ENCODE measurements at places on chromosomes 7 and 10.

- no peak for DNase-seq
Measured at GRCh38 chr7:148286150-148286549, 304.4 kb upstream of the C7orf33 start.

DNA sequence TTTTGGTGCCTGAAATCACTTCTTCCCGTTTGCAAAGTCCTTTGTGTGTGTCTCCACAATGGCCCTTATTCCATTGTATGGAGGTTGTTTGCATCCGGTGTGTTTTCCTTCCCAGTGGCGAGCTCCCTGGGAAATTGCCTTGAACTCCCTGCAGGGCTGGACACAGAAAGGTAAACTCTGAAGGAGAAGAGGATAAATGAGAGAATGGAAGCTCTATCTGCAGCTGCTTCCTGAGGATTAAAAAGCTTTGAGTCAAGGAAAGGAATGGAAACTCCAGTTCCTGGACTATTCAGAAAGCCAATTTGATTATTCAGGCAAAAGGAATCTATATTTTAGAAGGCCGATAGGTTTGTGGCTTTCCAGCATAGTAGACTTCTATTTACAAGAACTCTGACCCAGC is 4.4 kb upstream of the GRK5 start:
- no peak for DNase-seq

- DNase-seq, result no peak
Measured at GRCh38 chr10:98623176-98623575, 176.4 kb upstream of the HPS1 start.

- DNase-seq, result no peak
Measured at GRCh38 chr7:71752171-71752935, 620.4 kb downstream of the GALNT17 start.

GRCh38 chr10:17984056-17984455 is 32.3 kb downstream of the SLC39A12 start:
- no peak for DNase-seq

- no peak for DNase-seq
Measured at GRCh38 chr7:11829954-11830353, 2.0 kb downstream of the THSD7A start.

GRCh38 chr7:13948019-13948801 is 41.3 kb downstream of the ETV1 start:
- no peak for DNase-seq

DNA sequence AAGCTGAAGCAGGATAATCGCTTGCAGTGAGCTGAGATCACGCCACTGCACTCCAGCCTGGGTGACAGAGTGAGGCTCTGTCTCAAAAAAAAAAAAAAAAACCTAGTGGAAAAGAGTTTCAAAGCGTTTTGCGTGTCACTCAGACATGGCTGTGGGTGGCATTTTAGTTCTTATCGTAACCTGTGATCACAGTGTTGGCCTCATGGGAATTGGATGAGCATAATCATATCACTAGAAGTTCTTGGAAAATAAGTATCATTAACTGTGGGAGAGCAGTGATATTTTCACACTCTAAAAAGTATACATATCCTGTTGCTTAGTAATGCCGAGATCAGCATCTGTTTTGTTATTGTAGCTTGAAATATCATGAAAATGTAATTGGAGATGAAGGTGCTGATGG is 92.6 kb downstream of the CREM start:
- DNase-seq, result no peak

DNA sequence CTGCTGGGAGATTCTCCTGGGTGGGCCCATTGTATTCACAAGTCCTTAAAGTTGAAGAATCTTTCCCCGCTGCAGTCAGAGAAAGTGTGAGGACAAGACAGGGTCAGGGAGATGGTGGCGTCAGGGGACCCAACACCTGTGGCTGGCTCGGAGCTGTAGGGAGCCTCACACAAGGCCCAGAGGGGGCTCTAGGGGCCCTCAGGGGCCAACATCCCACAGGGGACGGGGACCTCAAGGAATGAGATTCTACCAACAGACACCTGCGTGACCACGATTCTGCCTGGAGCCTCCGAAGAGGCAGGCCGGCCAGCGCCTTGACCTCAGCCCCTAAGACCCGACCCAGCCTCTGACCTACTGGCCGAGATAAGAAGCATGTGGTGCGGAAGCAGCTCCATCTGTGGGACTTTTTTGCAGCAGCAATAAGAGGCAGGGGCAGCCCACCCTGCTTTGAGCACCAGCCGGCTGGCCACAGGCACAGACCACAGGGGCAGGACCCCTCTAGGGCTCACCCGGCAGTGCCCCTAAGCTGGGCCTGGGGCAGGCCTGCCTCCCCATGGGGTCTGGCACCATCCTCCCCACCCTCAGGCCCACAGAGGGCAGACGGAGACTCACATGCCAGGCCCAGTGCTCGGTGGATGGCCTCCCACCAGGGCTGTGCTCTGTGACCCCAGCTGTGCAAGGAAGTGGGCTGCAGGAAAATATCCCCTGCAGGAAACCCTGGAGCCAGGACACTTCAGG is 13.2 kb downstream of the RASGEF1A start:
- peak; percentile 12 for DNase-seq

DNA sequence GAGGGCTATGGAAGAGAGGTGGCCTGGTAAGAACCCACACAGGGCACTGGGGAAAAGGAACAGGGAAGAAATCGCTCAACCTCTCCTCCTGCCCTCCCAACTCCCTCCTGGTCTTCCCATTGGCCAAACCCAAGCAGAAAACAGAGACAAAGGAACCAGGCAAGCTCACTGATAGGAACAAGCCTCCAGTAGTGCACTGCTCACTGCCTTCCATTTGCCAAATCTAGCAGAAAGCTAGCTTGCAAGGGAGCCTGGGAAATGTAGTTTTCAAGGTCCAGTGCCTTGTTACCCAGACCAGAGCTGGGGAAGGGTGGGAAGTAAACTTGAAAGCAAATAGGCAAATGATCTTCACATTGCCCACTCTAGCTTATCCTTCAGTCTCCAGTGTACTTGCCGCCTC is 556.1 kb upstream of the AUTS2 start:
- no peak for DNase-seq
